Stimulated activated CD4-positive, alpha-beta T cell treated with anti-CD3 and anti-CD28 coated beads, Interleukin-4, amount 100 ng/mL, for 48 hours (primary cell): ENCODE measurements at places on chromosomes 2 and 18.

DNA sequence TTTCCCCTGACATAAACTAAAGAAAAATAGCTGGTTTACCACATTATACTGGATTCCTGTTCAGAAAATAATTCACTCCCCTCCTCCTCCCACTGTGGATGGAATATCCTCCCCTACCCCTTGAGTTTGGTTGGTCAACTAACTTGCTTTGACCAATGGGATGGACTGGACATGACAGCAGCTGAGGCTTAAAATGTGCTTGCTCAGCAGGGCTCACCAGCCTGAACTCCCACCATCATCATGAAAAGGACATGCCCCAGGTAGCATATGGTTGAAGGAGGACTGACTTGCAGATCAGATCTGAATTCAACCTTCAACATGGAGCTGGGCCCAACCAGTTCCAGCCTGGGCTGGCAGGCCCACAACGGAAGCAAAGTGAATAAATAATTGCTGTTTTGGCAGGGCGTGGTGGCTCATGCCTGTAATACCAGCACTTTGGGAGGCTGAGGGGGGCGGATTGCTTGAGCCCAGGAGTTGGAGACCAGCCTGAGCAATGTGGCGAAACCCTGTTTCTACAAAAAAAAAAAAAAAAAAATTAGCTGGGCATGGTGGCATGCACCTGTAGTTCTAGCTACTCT, 284.4 kb downstream of the AFF3 start:
- no peak for DNase-seq

DNA sequence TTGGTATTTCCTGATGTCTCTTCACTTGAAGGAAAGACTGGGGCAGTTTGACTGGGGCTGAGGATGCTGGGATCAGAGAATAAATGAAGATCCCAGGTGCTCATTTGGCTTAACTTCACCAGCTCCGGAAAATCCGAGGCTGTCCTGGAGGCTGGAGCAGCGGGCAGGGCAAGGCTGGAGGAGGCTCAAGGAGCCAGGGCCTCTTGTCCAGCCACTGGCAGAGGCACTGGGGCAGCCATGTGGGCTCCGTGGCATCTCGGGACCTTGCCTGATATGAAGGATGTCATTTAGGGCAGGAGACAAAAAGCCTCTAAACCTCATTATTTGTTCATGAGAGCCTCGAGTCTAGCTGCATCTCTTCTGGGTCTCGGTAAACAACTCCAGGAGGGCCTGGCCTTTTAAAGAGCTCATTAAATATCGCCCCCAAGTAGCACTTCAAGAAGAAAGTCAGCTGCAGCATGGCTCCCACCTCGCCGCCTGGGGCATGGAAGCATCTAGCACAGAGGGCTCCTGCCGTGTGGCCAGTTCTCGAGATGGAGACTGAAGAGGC, 13.5 kb upstream of the GPR55 start:
- DNase-seq = no peak

GRCh38 chr18:79625924-79626561, 53.6 kb upstream of the CTDP1 start:
- no peak for DNase-seq

- no peak for DNase-seq
These were observed 21.8 kb upstream of the GLS start for GRCh38 chr2:190858817-190859216.

DNA sequence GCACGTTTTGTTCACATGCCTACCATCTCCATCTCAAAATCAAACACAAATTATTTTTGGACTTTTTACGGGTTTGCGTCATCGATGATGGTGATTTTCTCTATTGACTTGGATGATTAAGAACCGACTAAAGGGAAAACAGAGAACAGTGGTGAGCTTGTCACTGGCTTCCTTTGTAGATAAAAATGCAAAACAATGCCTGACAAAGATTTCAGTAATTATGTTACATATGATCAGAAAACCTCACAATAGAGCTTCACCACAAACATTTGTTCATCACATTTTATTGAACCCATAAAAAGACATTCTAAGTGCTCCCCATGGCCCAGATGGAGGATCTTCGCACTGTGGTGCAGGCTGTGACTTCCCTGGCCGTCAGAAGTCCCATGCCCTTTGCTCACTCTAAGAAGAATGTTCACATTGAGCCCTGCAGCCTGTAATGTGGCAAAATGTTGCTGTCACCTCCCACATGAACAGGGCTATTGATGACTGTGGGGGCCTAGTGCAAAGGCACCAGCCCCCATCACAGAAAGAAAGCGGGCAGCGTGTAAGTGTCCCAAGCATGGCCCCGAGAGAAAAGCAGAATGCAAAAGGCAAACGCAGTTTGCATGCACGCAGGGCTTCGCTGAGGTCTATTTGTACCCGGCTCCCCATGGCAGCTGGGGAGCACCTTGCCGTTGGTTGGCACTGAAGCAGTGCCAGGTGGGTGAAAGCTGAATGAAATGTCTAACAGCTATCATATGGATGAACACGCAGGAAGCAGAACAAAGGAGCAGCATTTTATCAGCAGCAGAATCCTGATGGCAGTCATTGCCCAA, 60.6 kb downstream of the BCL2 start:
- DNase-seq = no peak

GRCh38 chr2:128594953-128595677, 276.4 kb upstream of the HS6ST1 start:
- DNase-seq = no peak
